ENCODE measurements at places on chromosomes 13 and 19.

DNA sequence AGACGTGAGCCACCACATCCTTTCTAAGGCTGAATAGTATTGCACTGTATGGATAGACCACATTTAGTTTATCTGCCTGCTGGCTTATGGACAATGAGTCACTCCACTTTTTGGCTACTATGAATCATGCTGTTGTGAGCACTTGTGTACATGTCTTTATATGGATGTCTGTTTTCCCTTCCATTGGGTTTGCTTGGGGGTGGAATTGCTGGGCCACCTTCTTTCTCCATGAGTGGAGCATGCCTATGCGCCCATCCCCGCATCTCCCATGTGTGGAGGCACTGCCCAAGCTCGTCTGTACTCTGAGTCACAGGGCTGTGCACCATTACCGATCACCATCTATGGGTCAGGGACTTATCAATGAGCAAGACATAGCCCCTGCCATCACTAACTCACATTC is 127.2 kb upstream of the GJB6 start:
- DNase-seq, result no peak

DNA sequence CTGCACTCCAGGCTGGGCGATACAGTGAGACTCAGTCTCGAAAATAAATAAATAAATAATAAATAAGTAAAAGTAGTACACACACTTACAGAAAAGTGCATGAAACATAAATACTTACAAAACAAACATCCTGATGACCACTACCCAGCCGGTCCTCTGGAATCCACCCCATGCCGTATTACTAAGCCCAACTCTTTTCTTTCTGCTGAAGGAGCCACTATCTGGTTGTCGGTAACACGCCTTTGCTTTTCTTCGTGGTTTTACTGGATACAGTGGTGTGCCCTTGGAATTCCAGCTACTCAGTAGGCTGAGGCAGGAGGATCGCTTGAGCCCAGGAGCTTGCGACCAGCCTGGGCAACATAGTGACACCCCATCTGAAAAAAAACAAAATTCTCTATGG is 39.4 kb downstream of the CELF5 start:
- DNase-seq, result no peak

DNA sequence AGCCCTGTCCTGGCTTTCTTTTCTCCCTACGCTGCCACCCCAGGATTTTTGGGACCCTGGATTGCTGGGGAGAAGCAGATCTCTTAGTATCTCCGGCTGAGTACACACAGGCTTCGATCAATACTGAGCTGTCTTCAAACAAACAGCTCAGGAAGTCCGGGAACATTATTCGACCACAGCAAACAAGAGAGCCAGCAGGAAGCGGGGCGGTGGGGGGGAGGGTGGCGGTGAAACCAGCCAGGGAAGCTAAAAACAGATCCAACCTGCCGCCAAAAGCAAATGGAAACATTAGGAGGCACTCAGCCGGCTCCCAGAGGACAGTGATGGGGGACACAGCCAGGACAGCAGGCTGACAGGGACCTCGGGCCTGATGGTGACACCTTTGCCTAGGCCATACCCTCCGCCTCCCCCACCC is 12.2 kb upstream of the BCAM start:
- no peak for DNase-seq

- no peak for DNase-seq
Observed at GRCh38 chr19:55212447-55212846, 3.1 kb upstream of the PTPRH start.

GRCh38 chr13:110472904-110473563 is 88.5 kb downstream of the RAB20 start:
- no peak for DNase-seq

GRCh38 chr13:49417161-49417560 is 26.7 kb downstream of the CAB39L start:
- DNase-seq, result no peak

- no peak for DNase-seq
Observed at GRCh38 chr13:71799324-71799723, 67.7 kb downstream of the DACH1 start.

GRCh38 chr13:32538143-32538620 is 413 bp downstream of the N4BP2L2 start:
- DNase-seq, result no peak

DNA sequence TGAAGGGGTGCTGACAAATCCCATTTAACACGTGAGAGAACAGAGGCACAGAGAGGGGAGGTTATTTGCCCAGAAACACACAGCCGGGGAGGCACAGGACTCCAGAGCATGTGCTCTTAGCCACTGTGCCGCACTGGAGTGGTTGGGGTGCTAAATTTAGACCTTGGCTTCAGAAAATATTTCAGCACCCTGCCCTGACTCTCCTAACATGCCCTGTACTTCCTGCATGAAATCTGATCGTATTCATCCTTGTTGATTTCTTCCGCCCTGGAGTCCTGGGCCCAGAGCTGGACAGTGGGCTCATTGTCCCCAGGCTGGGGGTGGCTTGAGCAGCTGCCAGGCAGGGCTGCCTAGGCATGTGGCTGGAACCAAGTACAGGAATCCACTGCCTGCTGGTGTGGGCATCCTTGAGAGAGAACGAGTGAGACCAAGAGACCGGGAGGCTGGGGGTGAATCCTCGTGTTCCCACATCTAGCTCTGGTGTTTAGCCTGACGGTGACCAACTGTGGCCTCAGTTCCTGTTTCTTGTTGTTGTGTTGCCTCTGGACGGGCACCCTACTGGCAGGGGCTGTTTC is 5.3 kb downstream of the SLC27A1 start:
- DNase-seq, result no peak

GRCh38 chr13:102779436-102780159 is 6.0 kb upstream of the TEX30 start:
- peak; percentile 55 for DNase-seq

DNA sequence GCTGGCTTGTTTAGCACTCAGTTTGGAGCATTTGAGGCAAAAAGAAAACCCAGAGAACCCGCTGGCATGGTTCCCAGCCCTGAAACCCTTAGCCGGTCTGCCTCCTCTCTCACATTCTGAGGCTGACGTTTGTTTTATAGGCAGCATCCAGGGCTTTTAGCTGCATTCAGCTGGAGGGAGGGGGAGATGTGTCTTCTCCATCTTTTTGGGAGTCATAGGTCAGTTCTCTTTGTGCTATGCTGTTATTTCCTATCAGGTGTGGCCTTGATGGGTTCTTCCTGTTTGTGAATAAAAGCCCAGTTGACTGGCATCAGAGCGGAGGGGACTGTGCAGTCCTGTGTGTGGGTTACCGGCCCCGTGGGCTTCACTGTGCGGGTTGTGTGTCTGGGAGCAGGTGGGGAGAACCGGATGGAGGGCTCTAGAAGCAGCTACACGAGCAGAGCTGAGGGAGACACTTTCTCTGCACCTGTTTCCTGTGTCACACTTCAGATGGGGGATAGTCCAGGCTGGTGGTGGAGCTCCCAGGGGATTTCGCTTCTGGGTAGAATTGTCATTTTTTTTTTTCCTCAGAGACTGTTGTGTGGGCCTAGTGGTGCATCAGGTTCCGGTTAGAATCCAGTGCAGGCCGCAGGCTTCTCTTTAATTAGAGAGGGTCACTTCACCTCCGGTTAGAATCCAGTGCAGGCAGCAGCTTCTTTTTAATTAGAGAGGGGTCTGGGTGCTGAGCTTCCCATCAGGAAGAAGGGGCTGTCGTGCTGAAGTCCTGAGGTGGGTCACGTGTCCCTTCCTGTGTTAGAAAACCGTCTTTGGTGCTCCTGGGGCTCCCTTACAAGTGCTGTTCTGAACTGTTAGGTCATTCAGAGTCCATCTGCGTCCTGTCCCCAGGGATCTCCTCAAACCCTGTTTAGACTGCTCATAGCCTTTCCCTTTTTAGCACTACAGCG is 69.6 kb downstream of the ARHGEF7 start:
- DNase-seq, result no peak

DNA sequence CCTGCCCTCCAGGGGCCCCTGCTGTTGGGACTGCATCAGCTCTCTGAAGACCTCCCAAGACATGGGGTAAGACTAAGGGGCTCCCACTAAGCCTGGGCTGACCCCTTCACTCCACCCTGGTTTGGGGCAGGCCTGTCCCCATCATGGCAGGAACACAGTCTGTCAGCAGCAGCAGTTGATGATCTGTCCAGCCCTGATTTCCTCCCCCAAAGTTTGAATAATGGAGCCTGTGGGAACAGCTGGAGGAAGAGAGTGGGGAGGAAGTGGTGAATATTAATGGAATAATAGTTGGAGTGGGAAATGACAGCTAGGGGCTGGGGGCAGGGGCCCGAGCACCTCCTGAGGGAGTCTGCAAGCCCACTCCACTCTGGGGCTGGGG is 1.3 kb upstream of the B3GNT8 start:
- no peak for DNase-seq

DNA sequence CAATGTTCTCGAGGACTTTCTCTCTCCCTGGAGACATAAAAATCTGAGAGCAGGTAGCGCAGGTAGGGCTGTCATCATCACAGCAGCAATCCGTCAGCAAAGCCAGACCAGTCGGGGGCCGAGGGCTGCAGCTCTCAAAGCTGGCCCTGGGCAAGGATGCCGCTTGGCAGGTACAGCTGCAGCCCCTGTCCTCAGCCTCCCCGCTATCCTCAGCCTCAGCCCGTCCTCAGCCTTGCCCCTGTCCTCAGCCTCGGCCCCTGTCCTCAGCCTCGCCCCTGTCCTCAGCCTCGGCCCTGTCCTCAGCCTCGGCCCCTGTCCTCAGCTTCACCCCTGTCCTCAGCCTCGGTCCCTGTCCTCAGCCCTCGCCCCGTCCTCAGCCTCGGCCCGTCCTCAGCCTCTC is 10.9 kb downstream of the C13orf46 start:
- DNase-seq, result no peak

DNA sequence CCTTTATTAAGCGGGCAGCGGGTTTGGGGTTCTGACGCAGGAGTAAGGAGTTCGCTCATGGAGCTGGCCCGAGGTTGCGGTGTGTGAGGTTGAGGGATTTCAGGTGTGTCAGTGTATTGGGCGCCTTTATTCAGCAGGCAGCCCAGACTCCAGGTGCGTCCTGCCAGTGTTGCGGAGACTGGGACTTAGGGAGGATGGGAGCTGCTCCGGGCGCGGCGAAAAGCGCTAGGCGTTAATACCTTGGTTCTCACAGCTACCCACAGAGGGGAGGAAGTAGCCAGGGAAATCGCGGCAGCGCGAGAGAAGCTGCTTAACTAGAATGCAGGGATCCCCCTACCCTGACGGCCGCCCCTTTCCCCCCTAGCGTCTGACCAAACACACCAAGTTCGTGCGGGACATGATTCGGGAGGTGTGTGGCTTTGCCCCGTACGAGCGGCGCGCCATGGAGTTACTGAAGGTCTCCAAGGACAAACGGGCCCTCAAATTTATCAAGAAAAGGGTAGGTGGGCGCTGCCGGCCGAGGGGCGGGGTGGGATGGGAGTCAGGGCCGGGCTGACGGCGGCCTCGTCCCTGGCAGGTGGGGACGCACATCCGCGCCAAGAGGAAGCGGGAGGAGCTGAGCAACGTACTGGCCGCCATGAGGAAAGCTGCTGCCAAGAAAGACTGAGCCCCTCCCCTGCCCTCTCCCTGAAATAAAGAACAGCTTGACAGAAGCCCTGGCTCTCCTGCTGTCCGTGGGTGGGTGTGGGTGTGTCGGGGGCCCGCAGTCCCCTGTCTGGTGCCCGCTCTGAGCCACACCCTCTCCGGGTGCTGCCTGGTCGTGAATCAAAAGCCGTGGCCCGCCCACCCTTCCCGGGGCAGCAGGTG is 1.1 kb downstream of the RPL36 start:
- peak; percentile 31 for DNase-seq

DNA sequence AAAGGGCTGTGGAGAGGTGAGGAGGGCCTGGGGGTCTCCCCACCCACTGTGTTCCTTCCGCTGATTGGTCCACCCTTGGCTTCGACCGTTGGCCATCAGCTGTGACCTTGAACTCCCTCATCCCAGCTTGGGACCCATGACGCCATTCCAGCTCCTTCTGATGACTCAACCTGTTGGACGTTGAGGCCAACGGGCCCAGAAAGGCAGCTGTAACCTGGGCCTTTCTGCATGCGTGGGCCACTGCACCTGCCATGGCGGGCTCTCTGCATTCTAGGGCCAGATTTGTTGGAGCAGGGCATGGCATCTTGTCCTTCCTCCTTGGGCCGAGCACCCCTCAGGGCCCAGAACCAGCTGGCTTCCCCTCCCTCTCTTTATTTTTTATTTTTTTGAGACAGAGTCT is 30.2 kb downstream of the PEX11G start:
- DNase-seq, result no peak

GRCh38 chr19:33830264-33830663 is 33.6 kb downstream of the KCTD15 start:
- no peak for DNase-seq

- DNase-seq, result no peak
Observed at GRCh38 chr13:21208652-21209154, 32.2 kb downstream of the MRPL57 start.

GRCh38 chr13:67259208-67259607 is 29.1 kb upstream of the PCDH9 start:
- DNase-seq, result no peak

- DNase-seq, result no peak
Observed at GRCh38 chr19:5436948-5437306, 18.3 kb upstream of the ZNRF4 start.

- no peak for DNase-seq
Observed at GRCh38 chr19:42017040-42017439, 23.0 kb upstream of the ATP1A3 start.

GRCh38 chr19:45463241-45463640 is 4.6 kb upstream of the FOSB start:
- no peak for DNase-seq

GRCh38 chr19:52343548-52343947 is 7.5 kb downstream of the ZNF610 start:
- peak; percentile 15 for DNase-seq

- no peak for DNase-seq
Observed at GRCh38 chr19:51595190-51596175, 24.4 kb downstream of the ZNF175 start.

GRCh38 chr13:51066091-51066831 is 44.8 kb downstream of the C13orf42 start:
- DNase-seq, result no peak

GRCh38 chr13:113800576-113800926 is 41.5 kb downstream of the TMEM255B start:
- DNase-seq, result no peak

DNA sequence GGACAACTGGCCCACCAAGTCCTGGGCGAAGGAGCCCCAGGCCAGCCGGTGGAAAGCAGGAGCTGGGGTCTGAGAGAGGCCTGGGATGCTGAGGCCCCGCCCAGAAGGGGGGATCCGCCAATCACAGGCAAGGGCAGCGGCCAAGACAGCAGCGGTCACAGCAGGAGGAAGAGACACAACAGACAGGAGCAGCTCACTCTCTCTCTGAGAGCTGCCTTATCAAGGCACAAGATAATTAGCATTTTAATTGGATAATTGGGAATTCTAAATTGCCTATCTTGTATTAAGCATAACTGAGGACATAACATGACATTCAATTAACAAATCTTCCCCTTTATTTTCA is 46.2 kb downstream of the CEBPG start:
- DNase-seq, result no peak
